ENCODE measurements at places on chromosomes 11 and 22. TPM values are rescaled to one million over a fixed set of nuclear protein-coding genes. Genes with fewer than 3 reads are reported as not detected.

FGF19 gene
- total RNA-seq, result not detected

- DNase-seq, result no peak
These were observed 14.3 kb downstream of the C1QTNF6 start for GRCh38 chr22:37173709-37174108.

OMP gene
- total RNA-seq, result not detected

DNA sequence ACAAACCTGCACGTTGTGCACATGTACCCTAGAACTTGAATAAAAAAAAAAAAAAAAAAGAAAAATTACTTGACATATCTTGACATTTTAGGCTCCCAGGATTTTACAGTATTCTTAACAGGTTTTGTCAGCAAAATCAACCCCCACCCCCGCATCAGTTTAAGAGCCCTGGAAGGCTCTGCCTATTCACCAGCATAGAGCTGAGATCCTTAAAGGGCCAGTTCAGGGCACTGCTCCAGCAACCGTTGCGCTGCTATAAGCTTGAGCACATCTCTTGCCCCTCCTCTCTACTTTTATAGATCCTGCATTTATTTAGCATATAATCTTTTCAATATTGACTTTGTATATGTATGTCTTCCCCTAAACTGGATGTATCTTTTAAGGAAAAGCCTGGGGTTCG, 697 bp upstream of the PAFAH1B2 start:
- peak; percentile 46 for DNase-seq

GRCh38 chr22:42619261-42620063, 4.8 kb upstream of the POLDIP3 start:
- no peak for DNase-seq

GRCh38 chr22:22397875-22398524, 110.5 kb downstream of the ZNF280B start:
- DNase-seq, result peak; percentile 91

APOL1 gene
- total RNA-seq, result 1.0 TPM

GRCh38 chr11:133947321-133947756, 9.4 kb downstream of the IGSF9B start:
- peak; percentile 70 for DNase-seq
